Activated CD8-positive, alpha-beta T cell treated with anti-CD3 and anti-CD28 coated beads, Interleukin-2, amount 10 ng/mL, durations not matched to agents 7 days and 5 days (primary cell): ENCODE measurements at places on chromosomes 1 and 21. TPM values are rescaled to one million over a fixed set of nuclear protein-coding genes. Genes with fewer than 3 reads are reported as not detected.

GRCh38 chr1:41539418-41539805, 54.9 kb upstream of the EDN2 start:
- no peak for DNase-seq
- H3K36me3 ChIP-seq: peaks cover 6% of the 10 kb centered on the region
- no peak overlapping the region for H3K4me3 ChIP-seq
- no peaks in the 10 kb centered on the region for H3K27me3 ChIP-seq
- H3K27ac ChIP-seq: no peak overlapping the region

The SLC22A15 gene
- 0.40 TPM for total RNA-seq

- H3K4me1 ChIP-seq: peaks cover 9% of the 10 kb centered on the region
- no peak for DNase-seq
- no peak overlapping the region for H3K4me3 ChIP-seq
- no peaks in the 10 kb centered on the region for H3K27me3 ChIP-seq
- no peak overlapping the region for H3K27ac ChIP-seq
Observed at GRCh38 chr1:33363470-33363861, 42.6 kb upstream of the A3GALT2 start.

GRCh38 chr1:206960676-206961386, 9.4 kb downstream of the FCAMR start:
- no peak overlapping the region for H3K4me3 ChIP-seq
- H3K27ac ChIP-seq: no peak overlapping the region
- peaks cover 32% of the 10 kb centered on the region for H3K4me1 ChIP-seq
- no peak for DNase-seq
- H3K27me3 ChIP-seq: no peaks in the 10 kb centered on the region
